Activated naive CD8-positive, alpha-beta T cell treated with anti-CD3 and anti-CD28 coated beads for 36 hours (primary cell): ENCODE measurements at places on chromosomes 1 and 21. TPM values are rescaled to one million over a fixed set of nuclear protein-coding genes. Genes with fewer than 3 reads are reported as not detected.

GRCh38 chr1:12644237-12644636 lies 352 bp downstream of the AADACL4 start:
- peaks cover 23% of the 10 kb centered on the region for H3K27me3 ChIP-seq
- H3K4me1 ChIP-seq: peaks cover 4% of the 10 kb centered on the region
- no peak for DNase-seq
- H3K4me3 ChIP-seq: no peak overlapping the region

GRCh38 chr1:232184561-232185530 lies 445.1 kb downstream of the SIPA1L2 start:
- no peaks in the 10 kb centered on the region for H3K36me3 ChIP-seq
- no peak for DNase-seq
- no peak overlapping the region for H3K27ac ChIP-seq
- peaks cover 3% of the 10 kb centered on the region for H3K27me3 ChIP-seq
- no peak overlapping the region for H3K4me3 ChIP-seq
- H3K4me1 ChIP-seq: no peaks in the 10 kb centered on the region

DNA sequence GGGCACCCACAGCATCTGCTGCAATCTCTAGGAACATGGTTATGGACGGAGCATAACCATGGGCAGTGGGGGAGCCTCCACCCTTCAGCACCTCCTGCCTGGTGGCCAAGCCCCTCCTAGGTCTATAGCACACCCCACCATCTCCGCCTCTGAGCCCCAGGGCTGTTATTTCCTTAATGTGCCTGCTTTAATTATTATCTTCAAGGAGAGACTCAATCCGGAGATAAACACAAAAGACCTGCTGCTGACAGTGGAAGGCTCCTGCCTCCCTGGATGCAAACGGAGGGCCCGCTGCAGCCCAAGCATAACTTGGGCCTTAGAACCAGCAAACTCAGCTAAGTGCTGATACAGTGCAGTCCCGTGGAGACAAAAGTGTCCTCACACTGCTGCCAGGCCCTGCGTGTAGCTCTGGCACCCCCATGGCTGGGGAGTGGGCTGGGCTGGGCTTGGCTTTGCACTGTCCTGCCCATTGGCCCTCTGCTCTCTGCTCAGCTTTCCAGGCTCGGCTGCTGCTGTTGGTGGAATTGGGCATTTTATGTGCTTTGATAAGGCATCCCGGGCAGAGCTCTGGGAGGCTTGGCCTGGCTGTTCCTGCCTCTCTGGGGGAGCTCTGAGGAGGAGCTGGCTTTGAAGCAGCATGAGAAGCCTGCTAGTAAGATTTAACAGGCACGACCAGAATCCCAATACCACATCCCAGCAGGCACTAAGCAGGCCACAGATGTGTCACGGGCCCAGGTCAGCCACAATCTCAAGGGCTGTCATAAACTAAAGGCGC lies 620.2 kb downstream of the PTPRU start:
- H3K4me1 ChIP-seq: no peaks in the 10 kb centered on the region
- H3K27me3 ChIP-seq: peaks cover 27% of the 10 kb centered on the region
- peaks cover 2% of the 10 kb centered on the region for H3K36me3 ChIP-seq
- H3K4me3 ChIP-seq: no peak overlapping the region
- no peak overlapping the region for H3K27ac ChIP-seq
- DNase-seq: no peak

GRCh38 chr1:226149806-226150205 lies 36.7 kb downstream of the ACBD3 start:
- peaks cover 12% of the 10 kb centered on the region for H3K36me3 ChIP-seq
- no peaks in the 10 kb centered on the region for H3K4me1 ChIP-seq
- no peak overlapping the region for H3K4me3 ChIP-seq
- DNase-seq: no peak
- H3K27me3 ChIP-seq: no peaks in the 10 kb centered on the region

Gene PGLYRP4
- not detected for total RNA-seq

DNA sequence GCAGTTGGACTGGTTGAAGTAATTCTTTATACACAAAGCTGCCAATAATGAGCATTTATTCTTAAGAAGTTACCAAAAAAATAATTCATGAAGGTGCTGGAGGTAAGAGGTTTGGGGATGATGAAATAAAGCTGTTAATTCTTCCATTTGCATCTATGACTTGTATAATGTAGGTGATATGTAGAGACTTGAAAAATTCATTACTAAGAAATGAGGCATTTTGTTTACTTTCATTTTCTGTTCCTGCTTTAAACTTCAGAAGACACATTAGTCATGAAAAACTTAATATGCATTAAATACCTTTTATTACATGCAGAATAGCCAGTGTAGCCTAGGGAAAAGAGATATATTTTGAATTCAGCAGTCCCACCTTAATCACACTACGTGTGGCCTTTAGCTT lies 214.2 kb downstream of the SLC44A5 start:
- no peak for DNase-seq
- no peak overlapping the region for H3K4me3 ChIP-seq
- H3K36me3 ChIP-seq: no peaks in the 10 kb centered on the region
- H3K27me3 ChIP-seq: no peaks in the 10 kb centered on the region
- no peak overlapping the region for H3K27ac ChIP-seq

Gene LCE1A
- total RNA-seq: not detected

Gene PEF1
- 61.6 TPM for total RNA-seq

DNA sequence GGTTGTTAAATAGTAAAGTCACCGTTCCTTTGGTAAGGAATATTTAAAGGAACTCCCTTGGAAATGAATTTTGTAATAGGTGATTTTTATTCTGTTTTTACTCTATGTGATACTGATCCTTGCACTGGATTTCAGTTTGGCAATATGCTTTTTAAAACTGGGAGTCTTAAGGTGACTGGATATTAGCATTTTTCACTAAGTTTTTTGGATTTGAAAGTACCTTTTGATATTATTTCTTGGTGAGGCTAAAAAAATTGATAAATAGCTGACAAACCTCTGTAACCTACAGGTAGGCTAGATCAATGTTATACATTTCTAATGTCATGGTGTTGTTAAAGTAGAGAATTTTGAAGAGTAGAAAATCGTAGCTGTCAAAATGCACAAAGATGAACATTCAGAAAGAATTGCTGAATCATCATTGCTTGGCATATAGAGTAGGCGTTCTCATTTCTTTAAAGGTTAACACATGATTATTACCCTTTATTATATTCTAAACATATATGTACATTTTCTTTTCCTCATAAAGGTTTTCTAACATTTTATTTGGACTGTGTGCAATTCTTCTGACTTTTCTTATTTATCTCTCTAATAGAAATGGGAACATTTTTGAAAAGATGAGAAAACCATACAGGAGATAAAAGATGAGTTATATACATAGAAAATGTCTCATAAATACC lies 1.5 kb upstream of the DNAJB4 start:
- H3K27me3 ChIP-seq: peaks cover 4% of the 10 kb centered on the region
- peaks cover 4% of the 10 kb centered on the region for H3K36me3 ChIP-seq
- H3K4me1 ChIP-seq: peaks cover 26% of the 10 kb centered on the region
- H3K4me3 ChIP-seq: no peak overlapping the region
- no peak for DNase-seq
